ENCODE measurements at places on chromosomes 6 and 20.

DNA sequence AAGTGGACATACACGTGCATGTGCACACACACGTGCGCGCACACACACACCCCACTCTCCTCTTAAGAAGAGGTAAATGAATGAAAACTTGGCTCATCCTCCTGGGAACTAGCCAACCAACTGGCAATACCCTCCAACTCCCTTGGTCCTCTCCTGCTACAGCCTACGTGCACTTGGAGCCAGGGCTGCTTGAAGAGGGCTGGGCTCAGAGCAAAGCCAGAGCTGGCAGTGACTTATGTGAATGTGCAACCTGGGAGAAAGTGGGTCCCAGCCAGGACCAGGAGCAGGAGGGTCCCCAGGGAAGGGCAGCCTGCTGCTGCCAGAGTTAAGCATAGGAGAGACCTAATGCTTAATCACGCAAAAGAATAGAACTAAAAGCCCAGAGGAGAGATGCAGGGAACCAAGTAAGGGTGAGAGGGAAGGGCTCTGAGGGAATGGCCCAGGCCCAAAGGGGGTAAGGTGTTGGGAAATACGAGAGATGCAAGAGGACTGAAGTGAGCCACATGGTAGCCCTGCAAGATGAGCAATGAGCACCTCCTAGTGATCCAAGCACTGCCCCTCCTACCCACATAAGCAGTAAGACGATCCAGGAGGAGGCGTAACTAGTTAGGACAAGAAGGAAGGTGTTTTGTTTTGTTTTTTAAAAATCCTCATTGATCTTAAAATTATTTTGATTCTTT lies 24.7 kb downstream of the TRAF3IP2 start:
- DNase-seq: no peak

GRCh38 chr6:34383161-34383631 lies 9.3 kb downstream of the NUDT3 start:
- no peak for DNase-seq

DNA sequence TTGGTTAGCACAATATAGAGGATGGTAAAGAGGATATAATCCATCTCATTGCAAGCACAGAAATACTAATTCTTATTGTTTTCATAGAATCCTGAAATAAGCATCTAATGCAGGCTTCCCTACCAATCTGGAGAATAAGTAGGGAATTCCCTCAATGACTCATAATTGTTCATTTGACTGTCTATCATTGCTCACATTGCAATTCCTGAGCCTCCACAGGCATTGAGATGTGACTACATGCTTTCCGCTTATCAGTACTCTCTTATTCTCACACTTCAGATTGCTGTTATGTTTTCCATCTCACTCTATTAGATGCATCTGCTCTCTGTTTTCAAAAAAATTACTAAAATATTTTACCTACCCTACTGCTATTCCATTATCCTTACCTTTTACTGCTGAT lies 216.2 kb upstream of the PRSS16 start:
- no peak for DNase-seq

DNA sequence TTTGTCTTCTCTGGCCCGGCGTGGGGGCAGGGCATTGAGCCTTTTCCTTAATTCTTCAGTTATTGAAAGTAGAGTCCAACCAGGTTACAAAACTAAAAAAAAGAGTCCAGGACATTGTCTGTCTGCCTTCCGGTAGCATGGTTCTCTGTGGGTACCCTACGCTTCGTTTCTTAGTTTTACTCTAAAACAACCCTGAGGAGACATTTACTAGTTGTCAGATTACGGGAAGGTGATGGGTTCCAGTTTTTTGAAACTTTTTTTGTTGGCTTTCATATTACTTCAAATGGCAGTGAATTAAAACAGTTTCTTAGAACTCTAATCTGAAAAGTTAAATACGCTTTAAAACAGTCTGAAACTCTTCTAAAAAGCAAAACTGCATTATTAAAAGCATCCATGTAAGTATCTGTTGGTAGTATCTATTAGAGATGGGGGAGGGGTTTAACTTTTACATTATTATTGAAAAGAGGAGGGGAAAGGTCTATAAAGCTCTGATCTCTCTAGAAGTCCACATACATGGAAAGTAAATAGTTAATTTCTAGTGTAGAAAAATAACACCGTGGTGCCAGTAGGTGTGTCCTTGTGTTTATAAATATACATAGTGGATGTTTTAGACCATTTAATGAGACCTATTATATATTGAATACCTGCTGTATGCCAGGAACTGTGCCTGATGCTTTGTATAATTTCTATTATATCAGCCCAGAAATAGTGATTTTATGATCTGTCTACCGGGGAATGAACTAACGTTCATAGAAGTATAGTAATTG lies 2.2 kb downstream of the BICRAL start:
- DNase-seq: no peak

GRCh38 chr20:2807019-2807418 lies 6.6 kb upstream of the CPXM1 start:
- no peak for DNase-seq

DNA sequence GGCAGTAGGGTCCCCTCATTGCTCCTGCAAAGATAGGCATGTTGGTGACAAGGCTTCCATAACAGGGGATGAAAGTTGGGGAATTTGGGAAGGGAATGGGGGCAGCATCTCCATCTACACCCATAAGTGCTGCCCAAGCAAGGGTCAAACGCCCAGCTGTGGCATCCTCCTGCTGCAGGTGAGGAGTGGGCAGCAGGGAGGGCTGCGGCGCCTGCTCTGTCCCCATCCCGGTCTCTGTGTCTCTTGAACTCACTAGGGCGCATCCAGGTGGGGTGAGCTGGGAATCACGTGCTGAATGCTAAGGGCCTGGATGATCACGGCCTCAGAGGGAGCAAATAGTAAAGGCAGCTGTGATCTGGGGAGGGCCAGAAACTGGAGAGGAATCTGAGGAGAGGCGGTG lies 9.1 kb downstream of the MICA start:
- no peak for DNase-seq

- DNase-seq: no peak
Measured at GRCh38 chr20:46122516-46123481, 4.7 kb downstream of the CD40 start.

DNA sequence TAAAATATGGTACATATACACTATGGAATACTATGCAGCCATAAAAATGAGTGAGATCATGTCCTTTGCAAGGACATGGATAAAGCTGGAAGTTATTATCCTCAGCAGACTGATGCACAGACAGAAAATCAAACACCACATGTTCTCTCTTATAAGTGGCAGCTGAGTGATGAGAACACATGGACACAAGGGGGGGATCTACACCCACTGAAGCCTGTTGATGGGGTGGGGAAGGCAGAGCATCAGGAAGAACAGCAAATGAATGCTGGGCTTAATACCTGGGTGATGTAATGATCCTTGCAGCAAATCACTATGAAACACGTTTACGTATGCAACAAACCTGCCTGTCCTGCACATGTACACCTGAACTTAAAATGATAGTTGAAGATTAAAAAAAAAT lies 71.3 kb downstream of the MANEA start:
- DNase-seq: no peak

DNA sequence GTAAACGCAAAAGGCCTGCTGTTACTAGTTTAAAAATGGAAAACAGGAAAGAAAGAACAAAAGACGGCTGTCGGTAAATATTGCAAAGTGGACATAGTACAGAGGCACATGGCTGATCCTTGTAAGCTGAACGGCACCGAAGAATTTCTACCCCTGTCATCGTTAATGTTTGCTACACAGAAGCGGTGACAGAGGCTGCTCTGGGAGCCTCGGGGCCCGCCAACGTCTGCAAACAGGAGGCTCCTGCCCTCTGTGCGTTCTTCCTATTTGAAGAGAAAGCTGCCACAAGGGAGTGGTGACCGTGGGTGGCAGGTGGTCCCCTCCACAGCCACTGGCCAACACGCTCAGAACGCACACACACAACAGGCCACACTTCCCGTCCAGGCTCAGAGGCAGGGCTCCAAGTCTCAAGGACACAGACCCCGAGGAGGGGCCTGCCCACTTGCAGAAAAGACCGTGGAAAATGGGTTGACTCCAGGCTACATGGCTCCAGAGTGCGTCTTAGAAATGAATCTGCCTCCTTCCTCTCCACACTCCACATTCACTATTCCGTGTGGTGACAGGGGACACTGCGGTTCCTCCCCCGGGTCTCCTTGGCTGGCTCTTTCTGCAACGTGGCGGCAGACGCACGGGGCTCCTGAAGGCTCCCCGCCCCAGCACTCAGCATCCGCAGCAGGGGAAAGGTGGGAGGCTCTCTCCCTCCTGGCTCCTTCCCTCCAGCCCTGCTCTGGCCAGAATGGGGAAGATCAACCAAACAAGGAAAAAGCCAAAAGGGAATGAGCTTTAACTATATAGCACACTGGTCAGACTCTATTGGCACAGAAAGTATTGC lies 64.5 kb downstream of the GMPR start:
- no peak for DNase-seq

GRCh38 chr20:18984238-18985200 lies 170.9 kb downstream of the SCP2D1 start:
- no peak for DNase-seq

DNA sequence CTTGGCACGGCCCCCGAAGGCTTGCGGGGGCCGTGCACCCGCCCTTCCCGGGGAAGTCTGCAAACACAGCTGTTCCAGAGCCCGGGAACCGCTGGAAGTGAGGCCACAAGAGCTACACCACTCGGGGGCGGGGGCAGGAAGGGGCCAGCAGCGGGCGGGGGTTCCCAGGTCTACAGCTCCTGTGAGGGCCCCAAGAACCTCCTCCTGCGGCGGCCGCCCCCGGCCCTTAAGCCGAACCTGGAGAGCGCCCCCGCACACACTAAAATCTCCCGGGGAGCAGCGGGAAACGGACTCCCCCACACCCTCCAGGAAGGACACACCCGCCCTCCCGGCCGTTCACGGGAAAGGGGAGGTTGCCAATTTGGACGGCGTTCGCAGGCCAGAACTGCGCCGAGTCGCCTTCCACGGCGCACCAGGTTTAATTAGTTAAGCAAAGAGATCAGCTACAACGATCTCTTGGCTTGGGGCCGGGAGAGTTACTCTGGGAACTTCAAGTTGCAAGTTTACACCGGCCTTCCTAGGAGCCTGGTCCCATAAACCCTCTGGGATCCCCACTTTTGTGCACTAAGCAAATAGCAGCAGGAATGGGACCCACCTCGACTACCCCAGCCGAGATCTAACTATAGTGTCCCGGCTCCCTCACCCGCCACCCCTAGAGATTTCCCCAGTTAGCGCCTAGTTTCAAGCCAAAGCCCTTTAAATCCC lies 1.7 kb downstream of the JAG1 start:
- DNase-seq: no peak

- no peak for DNase-seq
Measured at GRCh38 chr6:6696867-6697531, 108.5 kb downstream of the LY86 start.

DNA sequence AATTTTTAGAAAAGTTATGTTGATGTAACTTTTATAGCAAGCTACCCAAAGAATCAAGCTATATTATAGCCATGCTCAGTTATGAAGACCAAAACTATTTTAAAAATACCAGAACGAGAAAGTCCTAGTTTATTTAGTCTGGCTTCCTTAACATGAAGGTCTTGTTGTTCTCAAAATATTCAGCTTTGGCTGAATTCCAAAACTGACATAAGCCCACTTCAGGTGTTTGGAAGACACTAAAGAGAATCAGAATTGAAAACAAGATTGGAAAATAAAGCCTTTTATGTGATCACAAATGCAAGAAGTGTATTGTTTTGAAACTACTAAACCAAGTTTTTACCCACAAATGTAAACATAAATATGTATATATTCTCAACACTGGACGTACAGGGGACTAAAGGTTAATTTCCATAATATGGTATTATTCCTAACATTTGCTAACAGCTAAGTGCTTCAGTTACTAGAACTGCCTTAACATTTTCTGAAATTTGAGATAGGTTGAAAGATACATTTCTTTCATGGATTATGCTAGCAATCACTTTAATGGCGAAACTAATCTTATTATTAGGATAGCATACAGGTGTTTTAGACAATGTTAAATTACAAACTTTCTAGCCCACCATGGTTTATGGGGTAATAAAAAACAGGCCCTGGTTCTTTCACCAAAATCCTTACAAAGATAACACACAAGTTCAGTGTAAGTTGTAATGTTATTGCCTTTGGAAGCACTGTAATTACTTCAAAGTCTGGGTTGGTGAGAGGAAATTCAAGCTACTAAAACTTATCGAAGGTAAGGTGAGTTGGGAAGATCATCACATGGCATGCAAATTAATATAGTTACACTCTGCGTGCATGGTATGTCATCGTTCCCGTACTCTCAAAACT lies 1.6 kb downstream of the MAP3K5 start:
- DNase-seq: no peak

GRCh38 chr6:110557199-110557598 lies 80.8 kb upstream of the SLC22A16 start:
- no peak for DNase-seq

GRCh38 chr6:111679126-111679858 lies 73.6 kb upstream of the TRAF3IP2 start:
- DNase-seq: no peak

DNA sequence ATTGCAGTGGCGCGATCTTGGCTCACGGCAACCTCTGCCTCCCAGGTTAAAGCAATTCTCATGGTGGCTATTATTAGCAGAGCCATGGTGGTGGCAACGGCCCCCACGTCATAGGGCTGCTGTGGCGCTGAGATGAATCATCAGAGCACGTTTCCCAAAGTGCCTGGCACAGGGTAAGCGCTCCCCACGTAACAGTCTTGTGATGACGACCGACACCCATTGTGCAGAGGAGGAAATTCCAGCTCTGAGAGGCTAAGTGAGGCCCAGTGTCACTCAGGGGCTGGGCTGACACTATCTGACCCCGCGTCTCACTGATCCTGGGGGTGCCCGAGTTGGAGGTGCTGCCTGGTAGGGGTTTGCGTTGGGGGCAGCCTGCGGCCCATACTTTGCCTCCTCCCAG lies 16.2 kb downstream of the SUN5 start:
- no peak for DNase-seq

DNA sequence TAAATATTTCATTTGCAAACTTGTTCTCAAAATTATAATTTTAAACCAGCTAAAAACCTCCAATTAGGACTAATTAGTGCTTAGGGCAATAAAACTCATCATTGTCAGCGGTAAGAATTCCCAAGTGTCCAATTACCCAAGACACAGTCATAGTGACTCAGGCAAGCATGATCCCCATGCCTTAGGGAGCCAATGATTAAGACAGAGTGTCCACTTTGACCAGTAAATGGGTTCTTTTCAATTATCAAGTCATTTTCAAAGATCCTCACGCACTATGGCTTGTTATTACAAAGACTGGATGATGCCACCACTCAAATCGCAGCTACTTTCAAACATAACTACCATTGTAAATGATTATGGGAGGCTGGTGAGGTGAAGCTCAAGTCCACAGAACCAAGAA lies 114.0 kb downstream of the BFSP1 start:
- no peak for DNase-seq

GRCh38 chr6:135884136-135884535 lies 32.6 kb downstream of the PDE7B start:
- no peak for DNase-seq

- DNase-seq: no peak
Measured at GRCh38 chr6:163397326-163397725, 17.2 kb upstream of the QKI start.

DNA sequence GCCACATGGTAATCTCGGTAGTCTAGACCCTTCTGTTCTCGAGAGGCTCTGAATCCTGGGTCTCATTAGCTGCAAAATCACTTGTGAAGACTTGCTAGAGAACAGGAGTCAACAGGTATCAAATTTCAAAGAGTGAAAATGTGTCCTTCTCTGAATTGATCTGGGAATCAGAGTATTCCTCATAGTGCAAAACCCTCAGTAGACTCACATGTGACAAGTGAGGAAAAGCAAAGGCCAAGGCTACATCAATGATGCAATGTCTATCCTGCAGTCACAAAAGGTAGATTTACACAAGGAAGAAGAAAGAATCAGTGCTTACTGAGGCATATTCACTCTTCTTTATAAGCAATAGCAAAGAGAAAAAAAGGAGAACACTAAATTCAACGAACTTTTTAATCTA lies 1220.0 kb upstream of the GJE1 start:
- no peak for DNase-seq

Data from activated CD4-positive, CD25-positive, alpha-beta regulatory T cell (primary cell).